A549 treated with CpdA at 1 μM for 4 hours (cell line): ENCODE measurements at places on chromosomes 11 and 22. TPM values are rescaled to one million over a fixed set of nuclear protein-coding genes. Genes with fewer than 3 reads are reported as not detected.

Gene TOMM22
- 58.4 to 84.2 TPM (median 73.2 TPM) in 5 replicates for total RNA-seq

Gene FOLH1
- not detected in 5 replicates for total RNA-seq

Gene USP2
- 0.24 to 0.60 TPM (median 0.45 TPM) in 5 replicates for total RNA-seq

Gene C11orf91
- 0.50 to 1.1 TPM (median 0.66 TPM) in 5 replicates for total RNA-seq

Gene APOL5
- total RNA-seq, result not detected in 5 replicates

Gene NXPE4
- total RNA-seq, result not detected in 5 replicates

Gene P2RY2
- 8.1 to 11.0 TPM (median 9.8 TPM) in 5 replicates for total RNA-seq

Gene TSPAN32
- total RNA-seq, result not detected in 5 replicates

Gene HOATZ
- not detected in 5 replicates for total RNA-seq

Gene POLD3
- 15.4 to 21.2 TPM (median 17.3 TPM) in 5 replicates for total RNA-seq

Gene RTCB
- 79.3 to 84.6 TPM (median 80.4 TPM) in 5 replicates for total RNA-seq

Gene ARFIP2
- 55.9 to 64.6 TPM (median 58.3 TPM) in 5 replicates for total RNA-seq

Gene OSBP2
- total RNA-seq, result 12.4 to 15.0 TPM (median 13.1 TPM) in 5 replicates

Gene MPEG1
- not detected in 5 replicates for total RNA-seq

Gene LARGE1
- 3.4 to 4.7 TPM (median 4.1 TPM) in 5 replicates for total RNA-seq

Gene KRTAP5-9
- 0.05 to 0.12 TPM in 2 of 5 replicates, not detected in the others for total RNA-seq

Gene SMIM35
- not detected in 5 replicates for total RNA-seq

Gene CDKN1C
- 0.52 to 0.92 TPM (median 0.71 TPM) in 5 replicates for total RNA-seq

Gene MRPL40
- 38.2 to 47.5 TPM (median 47.0 TPM) in 5 replicates for total RNA-seq

Gene KRTAP5-4
- total RNA-seq, result not detected in 5 replicates

Gene PSMA1
- 183 to 215 TPM (median 189 TPM) in 5 replicates for total RNA-seq

Gene MUC6
- total RNA-seq, result under 0.01 to 0.01 TPM in 2 of 5 replicates, not detected in the others

Gene SHISAL1
- total RNA-seq, result 7.2 to 8.4 TPM (median 7.4 TPM) in 5 replicates

Gene ARVCF
- 1.2 to 3.0 TPM (median 2.7 TPM) in 5 replicates for total RNA-seq

Gene TEX12
- total RNA-seq, result not detected in 5 replicates

Gene OR4C3
- not detected in 5 replicates for total RNA-seq

Gene NOX4
- not detected in 5 replicates for total RNA-seq

Gene FOSL1
- total RNA-seq, result 165 to 273 TPM (median 211 TPM) in 5 replicates

Gene ALX4
- 4.7 to 6.7 TPM (median 6.0 TPM) in 5 replicates for total RNA-seq

Gene APOA4
- total RNA-seq, result not detected in 5 replicates

Gene POU2AF2
- total RNA-seq, result not detected in 5 replicates

Gene JOSD1
- total RNA-seq, result 25.6 to 32.4 TPM (median 29.8 TPM) in 5 replicates

Gene TYR
- total RNA-seq, result not detected in 5 replicates

Gene IGLL5
- not detected in 5 replicates for total RNA-seq
